NCI-H774 (cell line): ENCODE measurements at places on chromosomes 4 and X.
A peak's percentile ranks its signal among the peaks of the same experiment; 100 is the strongest.

DNA sequence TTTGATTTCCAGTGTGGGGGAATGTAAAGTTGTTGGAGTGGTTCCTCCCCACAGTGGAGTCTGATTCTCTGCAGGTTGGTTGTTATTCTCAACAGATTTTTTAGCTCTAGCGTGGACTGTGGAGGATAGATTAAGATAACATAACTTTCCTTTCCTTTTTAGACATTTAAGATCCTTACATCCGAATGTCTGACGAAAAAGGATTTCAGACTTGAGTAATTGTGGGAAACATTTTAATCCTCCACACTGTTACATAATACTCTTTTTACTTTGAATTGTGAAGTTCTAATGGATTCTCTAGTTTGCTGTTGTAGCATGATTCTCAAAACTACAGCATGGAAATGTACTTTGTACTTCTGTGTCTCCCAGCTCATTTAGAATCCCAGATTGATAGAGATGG is 107.8 kb downstream of the ARHGAP10 start:
- DNase-seq = no peak

DNA sequence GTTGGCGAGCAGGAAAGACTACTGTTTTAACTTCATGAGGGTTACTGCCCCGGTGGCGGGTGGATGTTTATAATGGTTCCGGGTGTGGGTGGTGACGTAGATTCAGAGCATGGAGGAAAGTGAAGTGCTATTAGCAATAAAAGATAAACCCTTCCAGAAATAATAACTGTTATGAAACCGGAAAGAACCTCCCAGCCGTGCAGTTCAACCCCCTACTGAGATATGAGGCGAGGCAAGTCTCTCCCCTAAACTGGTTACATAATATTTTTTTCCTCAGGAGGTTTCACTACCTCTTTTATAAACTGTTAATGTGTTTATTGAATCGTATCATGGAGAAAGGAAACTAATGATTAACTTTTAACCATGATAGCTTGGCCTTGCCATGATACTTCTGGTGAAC is 33.9 kb upstream of the STIM2 start:
- DNase-seq = no peak

- DNase-seq = no peak
Measured at GRCh38 chrX:38649674-38650647, 88.6 kb downstream of the TSPAN7 start.

DNA sequence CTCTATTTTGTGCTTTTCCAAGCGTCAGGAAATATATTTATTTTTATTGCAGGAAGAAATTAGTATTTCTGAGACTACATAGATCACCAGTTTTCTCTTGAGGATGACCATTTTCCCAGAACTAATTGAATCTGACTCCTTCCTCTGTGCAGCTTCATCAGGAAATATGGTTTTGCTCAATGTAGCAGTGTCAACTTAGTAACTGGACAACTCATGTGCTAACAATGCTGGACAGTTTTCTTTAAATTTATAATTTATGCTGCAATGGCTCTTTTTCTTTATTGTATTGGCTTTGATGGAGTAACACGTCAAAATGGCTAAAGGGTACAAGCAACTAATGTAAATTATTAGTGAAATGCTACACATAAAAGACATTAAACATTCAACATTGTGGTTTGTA is 531.5 kb downstream of the ANKRD50 start:
- DNase-seq = no peak

DNA sequence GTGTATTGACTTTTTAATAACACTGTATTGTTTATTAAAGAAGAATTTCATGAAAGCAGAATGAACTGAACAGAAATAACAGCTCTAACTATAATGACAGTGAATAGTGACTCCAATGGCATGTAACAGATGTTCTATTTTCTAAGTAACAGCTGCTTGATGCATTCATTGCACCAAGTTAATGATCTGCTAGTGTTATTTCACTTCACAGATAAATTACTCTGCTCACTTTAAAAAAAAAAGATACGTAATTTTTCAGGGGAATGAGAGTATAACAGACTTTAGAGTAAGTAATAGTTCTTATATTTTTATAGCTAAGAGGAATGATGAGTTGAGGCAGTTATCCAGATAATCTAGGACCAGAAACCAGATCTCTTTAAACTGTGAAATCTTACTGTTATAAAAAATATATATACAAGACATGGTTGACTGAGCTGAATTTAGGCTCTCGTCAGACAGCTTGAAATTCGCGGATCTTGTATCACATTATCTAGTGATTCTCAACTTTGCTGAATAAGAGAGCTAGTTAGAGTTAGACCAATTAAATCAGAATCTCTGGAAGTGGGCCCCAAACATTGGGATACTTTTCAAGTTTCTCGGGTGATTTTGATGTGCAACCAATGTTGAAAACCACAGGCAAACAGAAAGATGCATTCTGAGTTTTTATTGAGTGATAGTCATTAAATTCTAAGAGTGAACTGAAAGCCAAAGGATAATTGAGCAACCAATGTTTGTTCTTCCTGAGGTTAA is 840.7 kb downstream of the DMD start:
- no peak for DNase-seq

DNA sequence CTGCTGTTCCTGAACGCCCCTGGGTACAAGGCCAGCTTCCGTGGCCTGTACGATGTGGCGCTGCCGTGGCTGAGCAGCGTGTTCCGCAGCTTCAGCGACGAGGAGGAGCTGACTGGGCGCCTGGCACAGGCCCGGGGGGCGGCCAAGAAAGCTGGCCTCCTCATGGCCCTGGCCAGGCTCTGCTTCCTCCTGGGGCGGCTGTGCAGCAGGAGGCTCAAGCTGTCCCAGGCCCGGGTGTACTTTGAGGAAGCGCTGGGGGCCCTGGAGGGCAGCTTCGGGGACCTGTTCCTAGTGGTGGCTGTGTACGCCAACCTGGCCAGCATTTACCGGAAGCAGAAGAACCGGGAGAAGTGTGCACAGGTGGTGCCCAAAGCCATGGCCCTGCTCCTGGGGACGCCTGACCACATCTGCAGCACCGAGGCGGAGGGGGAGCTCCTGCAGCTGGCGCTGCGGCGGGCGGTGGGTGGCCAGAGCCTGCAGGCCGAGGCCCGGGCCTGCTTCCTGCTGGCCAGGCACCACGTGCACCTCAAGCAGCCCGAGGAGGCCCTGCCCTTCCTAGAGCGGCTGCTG is 28.2 kb downstream of the SH3TC1 start:
- no peak for DNase-seq

GRCh38 chr4:118112117-118113046 is 78.1 kb downstream of the NDST3 start:
- no peak for DNase-seq

GRCh38 chr4:38040619-38041018 is 80.4 kb downstream of the PTTG2 start:
- DNase-seq = no peak

- no peak for DNase-seq
Measured at GRCh38 chrX:148811236-148811635, 310.8 kb downstream of the AFF2 start.

DNA sequence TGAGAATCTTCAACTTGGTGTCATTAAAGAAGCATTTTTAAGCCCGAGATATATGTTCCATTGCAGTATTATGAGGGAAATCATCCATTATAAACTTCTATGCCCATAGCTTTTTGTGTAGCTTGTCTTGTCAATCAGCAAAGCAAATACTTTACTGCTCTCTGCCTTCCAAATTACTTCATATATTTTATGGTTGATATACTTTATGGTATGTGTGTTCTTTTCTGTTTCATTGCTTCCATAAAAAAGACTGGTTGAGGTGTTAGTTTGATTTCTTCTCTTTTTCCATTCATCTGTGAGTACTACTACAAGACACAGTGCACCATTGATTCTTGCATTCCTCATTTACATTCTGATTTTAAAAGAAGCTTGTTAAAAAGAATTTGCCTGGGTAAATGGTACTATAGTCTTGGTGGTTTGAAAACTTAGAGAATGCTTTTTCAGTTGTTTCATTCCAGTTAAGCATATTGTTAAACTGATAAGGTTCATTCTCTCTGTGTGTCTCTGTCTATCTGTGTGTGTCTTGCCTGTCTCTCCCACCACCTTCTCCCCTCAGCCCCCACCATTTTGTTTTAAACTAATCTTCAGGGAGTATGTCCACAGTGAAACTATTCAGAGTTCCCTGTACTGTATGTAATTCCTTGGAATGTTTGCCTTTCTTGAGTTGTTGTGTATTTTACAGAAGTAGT is 27.1 kb downstream of the STAG2 start:
- no peak for DNase-seq

DNA sequence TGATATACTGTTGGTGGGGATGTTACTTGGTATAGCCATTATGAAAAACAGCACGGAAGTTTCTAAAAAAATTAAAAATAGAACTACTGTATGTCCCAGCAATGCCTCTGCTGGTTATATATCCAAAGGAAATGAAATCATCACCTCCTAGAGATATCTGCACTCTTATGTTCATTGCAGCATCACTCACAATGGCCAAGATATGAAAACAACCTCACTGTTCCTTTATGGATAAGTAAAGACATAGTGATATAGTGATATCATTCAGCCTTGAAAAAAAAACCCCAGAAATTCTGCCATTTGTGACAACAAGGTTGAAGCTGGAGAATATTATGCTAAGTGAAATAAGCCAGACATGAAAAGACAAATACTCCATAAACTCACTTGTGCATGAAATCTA is 543.8 kb upstream of the SLIT2 start:
- DNase-seq = no peak

- no peak for DNase-seq
Measured at GRCh38 chr4:1112174-1112820, 1.1 kb downstream of the RNF212 start.

DNA sequence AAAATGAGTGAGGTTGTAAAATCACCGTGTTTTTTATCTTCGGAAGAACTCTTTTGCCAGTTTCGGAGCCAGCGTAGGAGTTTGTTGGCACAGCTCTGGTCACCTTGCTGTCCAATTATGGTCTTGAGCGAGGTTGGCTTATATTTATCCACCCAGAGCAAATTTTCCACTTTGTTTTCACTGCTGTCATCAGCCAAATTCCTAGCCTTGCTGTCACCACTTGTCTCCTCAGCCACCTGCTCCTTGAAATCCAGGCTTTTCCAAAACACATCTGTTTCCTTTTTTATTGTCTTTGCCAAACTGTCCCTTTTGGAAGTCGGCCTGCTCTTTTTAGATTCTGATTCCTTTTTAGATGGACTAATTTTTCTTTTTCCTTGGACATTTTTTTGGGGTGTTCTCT is 57.6 kb downstream of the RFC1 start:
- DNase-seq = no peak

GRCh38 chr4:48370260-48371134 is 29.2 kb downstream of the SLAIN2 start:
- peak; percentile 69 for DNase-seq

DNA sequence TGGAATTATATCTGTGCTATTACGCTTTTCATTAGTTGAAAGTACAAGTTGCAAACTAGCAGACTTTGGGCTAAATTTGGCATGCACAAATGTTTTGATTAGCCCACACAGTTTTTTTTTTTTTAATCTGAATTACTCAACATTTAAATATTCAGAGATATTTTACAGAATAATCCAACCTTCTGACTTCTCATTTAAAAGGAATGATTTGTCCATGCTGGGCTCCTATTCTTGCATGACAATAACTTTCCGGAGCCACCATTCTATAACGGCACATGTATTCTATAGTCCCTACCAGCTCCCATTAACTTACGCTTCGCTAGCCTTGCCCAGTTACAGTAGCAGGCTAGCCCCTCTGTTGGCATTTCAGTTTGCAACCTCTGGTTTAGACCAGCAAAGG is 219.3 kb upstream of the FTHL17 start:
- no peak for DNase-seq

GRCh38 chrX:56397636-56398035 is 165.5 kb downstream of the KLF8 start:
- DNase-seq = no peak

GRCh38 chr4:20625426-20625825 is 74.8 kb upstream of the PACRGL start:
- DNase-seq = no peak

DNA sequence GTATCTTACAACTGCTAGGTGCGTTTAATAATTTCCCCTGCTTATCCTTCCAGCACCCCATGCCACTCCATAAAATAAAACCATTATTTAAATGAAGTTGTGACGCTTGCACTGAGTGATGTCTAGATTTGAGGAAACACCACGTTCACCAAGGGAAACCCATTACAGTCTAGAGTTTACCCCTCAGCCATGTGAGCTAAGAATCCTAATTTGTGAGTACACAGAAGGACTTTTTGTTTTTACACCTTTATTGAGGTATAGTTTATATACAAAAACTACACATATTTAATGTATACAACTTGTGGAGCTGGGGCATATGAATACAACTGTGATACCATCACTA is 326.8 kb downstream of the RAPGEF2 start:
- no peak for DNase-seq

GRCh38 chr4:24114919-24115500 is 225.2 kb upstream of the PPARGC1A start:
- no peak for DNase-seq

GRCh38 chrX:27391623-27392022 is 71.5 kb downstream of the PPP4R3C start:
- DNase-seq = no peak

- peak; percentile 12 for DNase-seq
Measured at GRCh38 chrX:119391279-119391678, 7.9 kb upstream of the SLC25A43 start.

GRCh38 chr4:70608324-70608723 is 16.3 kb downstream of the AMBN start:
- no peak for DNase-seq

DNA sequence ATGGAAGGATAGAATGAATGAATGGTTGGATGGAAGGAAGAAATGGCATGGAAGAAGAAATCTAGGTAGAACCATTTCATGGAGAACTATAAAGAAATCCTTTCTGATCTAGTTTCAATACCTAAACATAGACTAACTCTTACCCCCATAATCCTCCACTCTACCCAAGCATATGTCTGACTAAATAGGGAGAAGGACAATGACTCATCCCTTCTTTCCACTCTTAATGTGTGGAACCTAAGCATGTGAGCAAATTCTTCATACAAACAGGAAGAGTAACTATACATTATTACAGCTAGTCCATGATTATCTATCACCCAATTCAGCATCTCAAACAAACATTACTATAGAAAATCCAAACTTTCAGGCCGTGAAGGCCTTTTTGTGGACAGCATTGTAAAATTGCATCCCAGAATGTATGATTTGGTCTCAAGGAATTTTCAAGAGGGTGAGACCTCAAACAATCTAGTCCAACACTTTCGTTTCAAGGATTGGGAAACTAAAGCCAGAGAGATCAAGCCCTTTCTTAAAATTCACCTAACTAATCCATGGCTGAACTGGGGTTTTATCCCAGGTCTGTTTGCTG is 11.2 kb downstream of the C1QTNF7 start:
- DNase-seq = no peak

- DNase-seq = no peak
Measured at GRCh38 chr4:93000910-93001309, 697.1 kb downstream of the GRID2 start.

GRCh38 chrX:10197279-10198210 is 40.8 kb downstream of the CLCN4 start:
- DNase-seq = peak; percentile 33
